ENCODE measurements at places on chromosomes 7 and 10.

DNA sequence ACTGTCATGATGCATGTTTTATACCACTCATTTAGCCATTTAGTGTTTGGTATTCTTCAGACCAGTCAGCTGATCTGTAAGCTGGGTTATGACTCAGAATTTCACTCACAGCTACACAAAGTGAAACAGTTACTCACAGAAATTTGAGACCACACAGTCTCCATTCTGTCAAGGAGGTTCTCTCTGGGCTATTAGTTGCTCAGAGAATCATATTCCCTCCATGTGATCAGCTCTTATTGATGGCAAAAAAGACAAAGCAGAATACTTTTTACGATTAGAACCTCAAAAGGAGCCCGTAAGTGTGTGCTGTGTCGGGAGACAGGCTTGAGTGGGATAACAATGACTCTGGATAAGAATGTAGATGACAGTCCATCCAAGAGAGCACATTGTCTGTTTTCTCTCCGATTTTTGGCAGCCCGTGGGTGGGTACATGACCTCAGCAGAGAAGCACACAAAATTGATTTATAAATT lies 277.6 kb upstream of the SORCS1 start:
- no peak for DNase-seq

DNA sequence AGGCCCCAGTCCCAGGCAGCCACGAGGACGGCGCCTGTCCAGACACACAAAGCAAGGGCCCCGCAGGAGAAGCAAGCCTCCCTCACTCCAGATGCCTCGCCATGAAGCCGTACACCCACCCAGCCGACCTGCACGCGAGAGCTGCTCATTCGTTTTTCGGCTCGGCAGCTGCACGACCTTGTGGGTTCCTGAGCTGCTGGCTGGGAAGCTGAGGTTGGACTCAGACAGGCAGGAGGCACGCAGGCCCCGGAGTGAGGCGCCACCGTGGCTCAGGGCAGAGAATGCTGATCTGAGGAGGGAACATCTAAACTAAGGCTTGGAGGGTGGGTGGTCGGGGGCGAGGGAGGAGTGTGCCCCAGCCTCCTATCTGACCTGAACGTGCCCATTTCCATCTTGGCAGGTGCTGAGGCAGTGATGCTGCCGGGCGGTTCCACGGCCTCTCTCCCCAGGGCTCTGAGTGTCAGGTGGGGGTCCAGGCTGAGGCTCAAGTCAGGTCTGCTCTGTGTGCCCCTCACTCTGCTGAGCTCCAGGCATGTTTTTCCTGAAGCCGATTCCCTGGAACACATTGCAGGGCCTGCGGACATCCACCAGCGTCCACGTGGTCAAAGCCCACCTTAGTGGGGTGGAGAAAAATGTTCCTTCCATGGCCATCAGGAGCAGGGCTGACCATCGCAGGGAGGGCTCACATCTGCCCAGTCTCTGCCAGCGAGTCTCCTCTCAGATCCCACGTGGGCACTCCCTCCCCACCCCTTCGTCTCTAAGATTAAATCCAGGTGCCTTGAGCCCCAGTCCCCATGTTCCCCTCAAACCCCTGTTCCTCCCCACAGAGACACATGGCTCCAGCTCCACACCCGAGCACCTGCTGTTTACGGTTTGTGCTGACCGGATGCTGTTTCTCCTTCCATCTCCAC lies 28.1 kb upstream of the FAM20C start:
- DNase-seq: no peak

- no peak for DNase-seq
These were observed 2.8 kb upstream of the AHCYL2 start for GRCh38 chr7:129222064-129222463.

DNA sequence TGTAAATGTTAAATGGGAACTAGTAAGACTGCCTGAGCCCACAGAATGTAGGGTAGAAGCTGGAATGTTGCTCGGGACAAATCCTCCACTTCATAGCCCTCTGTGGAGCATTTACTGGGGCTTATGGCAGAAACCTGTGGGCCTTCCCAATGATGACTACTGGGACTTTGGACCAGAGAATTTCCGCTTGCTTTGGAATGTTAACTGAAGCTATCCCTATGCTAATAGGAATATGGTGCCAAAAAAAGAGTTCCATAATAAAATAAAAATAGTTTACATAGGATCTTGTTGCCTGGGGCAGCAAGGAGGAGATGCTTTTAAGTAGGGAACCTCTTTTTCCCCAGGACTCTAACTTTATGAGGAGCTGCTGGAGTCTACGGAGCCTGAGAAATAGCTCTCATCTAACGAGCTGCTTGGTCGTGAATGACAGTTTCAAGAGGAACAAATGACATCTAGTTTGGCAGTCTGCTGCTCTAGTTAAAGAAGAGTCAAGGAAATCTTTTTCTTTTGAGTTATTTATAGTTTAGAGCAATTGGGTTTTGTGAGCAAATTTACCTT lies 5.7 kb upstream of the DYNC2I1 start:
- no peak for DNase-seq

GRCh38 chr7:99554939-99555338 lies 3.0 kb upstream of the FAM200A start:
- DNase-seq: no peak

DNA sequence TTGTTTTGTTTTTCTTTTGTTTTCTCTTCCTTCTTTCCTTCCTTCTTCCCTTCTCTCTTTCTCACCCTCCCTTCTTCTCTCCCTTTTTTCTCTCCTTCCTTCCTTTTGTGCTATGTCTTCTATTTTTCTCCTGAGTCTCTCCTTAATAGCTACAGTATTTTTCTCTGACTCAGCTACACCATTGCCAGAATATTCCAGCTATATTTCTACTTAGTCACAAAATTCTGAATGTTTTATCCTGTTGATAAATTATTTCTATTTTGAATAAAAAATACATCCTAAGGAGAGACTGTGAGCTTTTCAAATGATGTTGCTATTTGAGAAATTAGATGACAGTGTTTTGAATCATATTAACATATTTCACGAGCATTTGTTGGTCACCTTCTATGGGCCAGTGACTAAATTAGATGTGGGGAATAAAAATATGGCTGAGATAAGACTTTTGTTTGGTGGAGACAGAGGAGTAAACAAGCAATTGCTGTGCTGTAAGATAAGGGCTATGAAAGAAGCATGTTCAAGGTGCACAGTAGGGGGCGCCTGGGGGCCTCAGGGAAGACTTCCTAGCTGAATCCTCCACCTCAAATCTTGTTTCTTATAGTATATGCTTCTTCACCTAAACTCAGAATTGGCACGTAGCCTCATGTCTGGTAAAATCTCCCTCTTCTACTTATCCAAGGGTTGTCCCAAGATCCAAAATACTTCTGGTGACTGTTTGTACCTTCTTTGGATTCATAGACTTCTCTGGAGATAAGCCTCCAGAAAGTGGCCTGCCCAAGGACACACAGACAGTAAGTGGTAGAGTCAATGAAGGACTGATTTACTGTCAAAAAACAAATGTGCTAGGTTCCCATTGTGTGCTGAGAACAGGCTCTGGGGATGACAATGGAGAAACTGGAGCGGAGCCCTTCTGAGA lies 115.5 kb upstream of the CREB5 start:
- peak; percentile 20 for DNase-seq

DNA sequence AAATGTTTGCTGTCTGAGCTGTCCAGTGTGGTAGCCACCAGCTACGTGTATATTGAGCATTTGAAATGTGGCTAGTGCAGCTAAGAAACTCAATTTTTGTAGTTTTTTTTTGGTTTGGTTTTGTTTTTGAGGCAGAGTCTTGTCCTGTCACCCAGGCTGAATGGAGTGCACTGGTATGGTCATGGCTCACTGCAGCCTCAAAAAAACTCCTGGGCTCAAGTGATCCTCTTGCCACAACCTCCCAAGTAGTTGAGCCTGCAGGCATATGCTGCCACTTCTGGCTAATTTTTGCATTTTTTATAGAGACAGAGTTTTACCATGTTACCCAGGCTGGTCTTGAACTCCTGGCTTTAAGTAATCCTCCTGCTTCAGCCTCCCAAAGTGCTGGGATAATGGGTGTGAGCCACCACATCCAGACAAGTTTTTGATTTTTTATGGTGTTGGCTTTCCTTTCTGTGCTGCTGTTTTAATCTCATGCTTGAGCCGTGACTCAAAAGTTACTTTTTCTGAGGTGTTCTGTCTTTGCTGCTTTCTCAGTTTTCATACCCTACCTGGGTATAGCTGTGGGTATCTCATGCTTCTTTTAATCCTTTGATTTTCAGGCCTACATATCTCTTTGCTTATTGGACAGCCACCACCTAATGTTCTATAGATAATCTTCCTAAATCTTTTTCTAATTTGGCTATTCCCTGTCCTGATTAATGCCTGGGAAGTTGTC lies 16.0 kb downstream of the WAC start:
- DNase-seq: no peak

- DNase-seq: no peak
These were observed 1197.7 kb upstream of the LRRN3 start for GRCh38 chr7:109893231-109893630.

DNA sequence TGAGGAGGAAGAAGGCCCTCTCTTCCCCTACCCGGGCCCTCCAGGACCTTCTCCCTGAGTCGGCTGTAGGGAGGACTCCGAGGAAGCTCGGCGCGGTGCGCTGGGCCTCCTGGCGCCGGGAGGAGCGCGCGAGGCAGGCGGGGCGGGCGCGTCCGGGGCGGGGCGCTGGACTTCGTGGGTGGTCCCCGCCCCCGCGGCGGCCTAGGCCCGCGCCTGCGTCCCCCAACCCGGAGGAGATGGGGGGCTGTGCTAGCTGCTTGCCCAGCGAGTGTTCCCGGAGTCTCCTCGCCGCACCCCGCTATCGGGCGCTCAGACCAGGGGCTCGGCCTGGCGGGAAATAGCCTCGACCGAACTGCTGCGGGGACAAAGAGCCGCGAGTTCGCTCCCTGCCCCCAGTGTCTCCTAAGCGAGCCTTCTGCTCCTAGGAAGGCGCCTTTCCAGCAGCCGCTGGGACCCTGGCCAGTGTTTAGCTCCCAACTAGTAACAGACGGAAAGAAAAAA lies 19.2 kb upstream of the SMO start:
- no peak for DNase-seq

DNA sequence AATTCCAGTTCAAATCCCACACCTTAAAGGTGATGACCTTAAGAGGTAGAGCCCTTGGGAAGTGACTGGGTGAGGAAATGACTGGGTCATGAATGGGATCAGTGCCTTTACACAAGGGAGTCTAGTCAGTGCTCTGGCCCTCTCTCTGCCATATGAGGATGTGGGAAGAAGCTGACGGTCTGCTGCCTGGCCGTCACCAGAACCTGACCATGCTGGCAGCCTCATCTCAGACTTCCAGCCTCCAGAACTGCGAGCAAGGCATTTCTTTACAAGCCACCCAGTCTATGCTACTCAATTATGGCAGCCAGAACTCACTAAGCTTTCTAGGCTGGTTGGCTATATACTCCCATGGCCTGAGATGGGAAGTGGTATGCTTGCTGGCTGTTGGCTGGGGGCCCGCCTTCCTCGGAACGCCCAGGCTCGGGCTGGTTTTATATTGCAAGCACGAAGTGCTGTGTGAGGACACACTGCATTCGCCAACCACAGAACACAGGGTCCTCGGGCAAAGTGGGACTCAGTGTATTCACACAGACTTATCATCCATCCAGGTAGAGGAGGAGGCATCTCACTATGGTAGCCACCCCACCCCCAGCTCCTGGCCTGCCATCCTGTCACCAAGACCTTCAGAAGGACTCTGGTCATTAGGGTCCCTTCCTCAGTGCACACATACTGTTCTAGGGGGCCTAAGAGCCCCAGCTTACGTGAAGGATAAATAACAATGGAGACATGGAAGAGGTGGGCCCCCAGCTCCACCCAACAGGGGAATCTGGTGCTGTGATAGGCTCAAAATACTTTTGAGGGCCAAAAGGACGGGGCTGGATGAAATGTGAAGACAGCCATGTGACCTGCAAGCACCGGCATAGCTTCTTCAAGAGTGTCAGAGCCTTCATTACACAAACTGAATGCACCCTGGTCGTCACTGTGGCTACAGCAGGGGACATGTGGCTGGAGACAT lies 49.0 kb downstream of the ZRANB1 start:
- DNase-seq: no peak

DNA sequence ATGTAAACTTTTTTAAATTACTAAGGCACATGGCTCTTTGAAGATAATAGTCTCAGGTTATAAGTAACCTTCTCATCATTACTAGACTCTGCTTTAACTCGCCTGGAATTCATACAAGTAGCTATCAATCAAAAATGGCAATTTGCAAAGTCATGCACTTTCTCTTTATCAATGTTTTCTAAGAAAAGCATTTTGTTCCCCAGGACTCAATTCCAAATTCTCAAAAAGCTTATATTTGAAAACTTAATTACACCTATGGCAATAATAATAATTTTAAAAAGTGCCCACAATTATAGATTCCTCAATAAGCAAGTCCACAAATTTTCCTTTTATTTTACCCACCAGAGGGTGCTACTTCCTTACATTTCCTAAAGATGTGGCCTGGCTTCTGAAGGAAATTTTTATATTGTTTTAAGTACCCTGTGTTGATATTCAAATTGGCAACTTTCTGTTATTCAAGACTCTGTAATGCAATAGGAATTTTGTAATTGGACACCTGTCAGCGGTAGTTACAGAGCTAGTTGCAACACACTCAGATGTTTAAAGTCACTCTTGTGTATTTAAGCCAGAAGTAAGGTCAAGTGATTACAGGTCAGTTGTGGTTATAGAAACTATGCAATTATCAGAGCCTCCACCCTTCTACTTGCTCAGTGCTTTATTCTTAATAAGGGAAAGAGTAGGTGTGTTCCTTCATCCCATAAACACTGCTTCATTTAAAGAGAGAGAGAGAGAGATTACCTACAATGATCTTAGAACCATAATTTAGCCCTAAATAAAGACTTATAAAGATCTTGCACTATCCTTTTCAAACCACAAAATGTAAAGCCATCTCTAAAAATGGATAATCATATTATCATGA lies 47.1 kb upstream of the HYAL4 start:
- no peak for DNase-seq

DNA sequence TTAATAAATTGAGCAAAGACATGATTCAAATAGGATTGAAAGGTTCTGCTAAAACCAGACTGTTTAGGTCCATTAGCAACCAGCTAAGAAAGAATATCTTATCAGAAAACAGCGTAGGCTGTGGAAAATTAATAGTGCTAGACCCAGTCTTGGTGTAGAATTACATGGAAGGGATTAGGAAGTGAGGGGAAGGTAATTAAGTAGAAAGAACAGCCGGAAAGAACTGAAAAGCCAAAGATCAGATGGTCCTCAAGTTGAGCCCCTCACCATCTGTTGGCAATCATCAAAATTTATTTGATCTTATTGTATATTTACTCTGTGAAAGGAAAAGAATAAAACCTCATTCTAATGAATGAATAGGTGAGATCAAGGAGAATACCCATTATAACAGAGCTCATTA lies 50.1 kb downstream of the COL1A2 start:
- no peak for DNase-seq

- DNase-seq: no peak
These were observed 551.7 kb downstream of the HTR7 start for GRCh38 chr10:90306187-90306586.

DNA sequence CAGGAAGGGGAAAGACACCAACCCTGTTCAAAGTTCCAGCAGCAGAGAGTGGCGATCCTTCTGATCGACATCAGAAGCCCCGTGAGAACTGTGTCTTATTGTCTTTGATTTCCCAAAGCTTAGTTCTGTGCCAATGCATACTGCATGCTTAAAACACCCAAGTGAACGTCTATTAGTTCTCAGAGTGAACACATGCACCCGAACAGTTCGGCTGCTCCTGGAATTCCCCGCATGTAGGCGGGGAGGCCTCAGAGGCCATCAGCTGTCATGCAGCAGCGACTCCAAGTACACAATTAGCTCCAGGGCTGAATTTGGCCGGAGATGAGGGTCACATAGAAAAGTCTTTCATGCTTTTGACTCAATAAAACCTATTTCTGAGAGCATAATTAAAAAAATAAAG lies 276.9 kb downstream of the ZMYND11 start:
- DNase-seq: no peak
